ENCODE measurements at places on chromosomes 1 and 21. TPM values are rescaled to one million over a fixed set of nuclear protein-coding genes. Genes with fewer than 3 reads are reported as not detected.

- no peak for DNase-seq
- H3K4me3 ChIP-seq: peak overlapping the region; percentile 79
- peak overlapping the region; percentile 94 for H3K27ac ChIP-seq
- H3K4me1 ChIP-seq: peaks cover 50% of the 10 kb centered on the region
- peaks cover 4% of the 10 kb centered on the region for H3K36me3 ChIP-seq
- no peaks in the 10 kb centered on the region for H3K27me3 ChIP-seq
Measured at GRCh38 chr1:159925719-159926078, 392 bp upstream of the TAGLN2 start.

GRCh38 chr1:85280636-85281035 is 4.2 kb upstream of the BCL10 start:
- H3K4me3 ChIP-seq: no peak overlapping the region

- no peak overlapping the region for H3K4me3 ChIP-seq
- DNase-seq: no peak
- H3K36me3 ChIP-seq: no peaks in the 10 kb centered on the region
Measured at GRCh38 chr1:183578856-183579255, 11.4 kb downstream of the NCF2 start.

GRCh38 chr1:204443260-204443619 is 31.6 kb upstream of the PPP1R15B start:
- peak overlapping the region; percentile 78 for H3K27ac ChIP-seq
- H3K36me3 ChIP-seq: peaks cover 71% of the 10 kb centered on the region
- H3K4me1 ChIP-seq: peaks cover 44% of the 10 kb centered on the region
- H3K27me3 ChIP-seq: no peaks in the 10 kb centered on the region
- H3K4me3 ChIP-seq: no peak overlapping the region

- H3K4me1 ChIP-seq: peaks cover 28% of the 10 kb centered on the region
- no peak overlapping the region for H3K4me3 ChIP-seq
- DNase-seq: no peak
- no peaks in the 10 kb centered on the region for H3K27me3 ChIP-seq
- H3K36me3 ChIP-seq: no peaks in the 10 kb centered on the region
- no peak overlapping the region for H3K27ac ChIP-seq
Measured at GRCh38 chr1:115506924-115507589, 134.7 kb upstream of the VANGL1 start.

- H3K36me3 ChIP-seq: no peaks in the 10 kb centered on the region
- no peak overlapping the region for H3K27ac ChIP-seq
- H3K27me3 ChIP-seq: no peaks in the 10 kb centered on the region
- DNase-seq: no peak
- no peaks in the 10 kb centered on the region for H3K4me1 ChIP-seq
Measured at GRCh38 chr21:20739421-20739820, 258.8 kb upstream of the NCAM2 start.

- no peaks in the 10 kb centered on the region for H3K36me3 ChIP-seq
- no peak overlapping the region for H3K4me3 ChIP-seq
- no peak overlapping the region for H3K27ac ChIP-seq
- DNase-seq: peak; percentile 79
- H3K27me3 ChIP-seq: no peaks in the 10 kb centered on the region
Measured at GRCh38 chr1:165436994-165437393, 7.9 kb downstream of the RXRG start.

DNA sequence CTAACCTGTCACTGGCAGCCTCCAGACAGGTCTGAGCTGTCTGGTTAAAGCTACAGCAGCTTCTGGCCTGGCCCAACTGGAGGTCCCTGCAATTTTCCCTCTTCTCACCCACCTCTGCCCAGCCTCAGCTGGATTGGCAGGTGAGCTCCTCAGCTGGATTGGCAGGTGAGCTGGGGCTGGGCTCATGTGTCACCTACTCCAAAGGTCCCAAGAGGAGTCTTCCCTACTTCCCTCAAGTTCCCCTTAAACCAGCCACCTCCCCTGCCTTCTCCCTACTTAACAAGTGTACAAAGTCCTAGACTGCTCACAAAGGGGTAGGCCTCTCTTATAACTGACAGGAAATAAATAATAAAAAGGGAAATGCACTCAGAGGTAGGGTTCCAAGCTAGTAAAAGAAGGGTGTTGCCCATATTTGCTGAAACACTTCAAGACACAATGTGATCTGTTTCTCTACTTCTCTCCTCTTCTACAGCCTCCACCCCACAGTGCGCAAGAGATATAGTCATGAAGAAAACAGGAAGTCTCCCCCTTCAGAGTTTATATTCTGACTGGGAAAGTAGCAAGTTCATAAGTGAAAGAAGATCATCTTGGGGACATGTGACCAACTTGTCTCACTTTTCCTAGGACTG is at the start of gene GPA33:
Gene GPA33 (minus strand): TSS at position 64 of the 629 bp plus-strand sequence. CDS start 90 bp downstream, outside the sequence.
- no peaks in the 10 kb centered on the region for H3K36me3 ChIP-seq
- H3K4me3 ChIP-seq: no peak within 1 kb of the TSS
- no peaks in the 10 kb centered on the region for H3K27me3 ChIP-seq
- H3K4me1 ChIP-seq: peaks cover 13% of the 10 kb centered on the region
- H3K27ac ChIP-seq: no peak within 1 kb of the TSS

- H3K27ac ChIP-seq: no peak overlapping the region
- H3K27me3 ChIP-seq: no peaks in the 10 kb centered on the region
- no peak for DNase-seq
Measured at GRCh38 chr1:89999628-90000027, 4.7 kb downstream of the ZNF326 start.

Gene KCNQ4
- 14.1 TPM for total RNA-seq

Gene CFAP57
- not detected for total RNA-seq

Gene ZBTB40
- total RNA-seq: 18.3 TPM

Gene CFHR3
- total RNA-seq: not detected

Gene CD1B
- not detected for total RNA-seq
